Muscle of arm (tissue), 14 donors: ENCODE measurements at places on chromosomes 16 and 17.
A peak's percentile ranks its signal among the peaks of the same experiment; 100 is the strongest.

- DNase-seq: no peak
These were observed 1.7 kb upstream of the PRR35 start for GRCh38 chr16:558298-559020.

- no peak for DNase-seq
These were observed 1.1 kb upstream of the RAPGEFL1 start for GRCh38 chr17:40175928-40176753.

GRCh38 chr17:40714473-40714872, 10.9 kb upstream of the KRT24 start:
- DNase-seq: no peak

DNA sequence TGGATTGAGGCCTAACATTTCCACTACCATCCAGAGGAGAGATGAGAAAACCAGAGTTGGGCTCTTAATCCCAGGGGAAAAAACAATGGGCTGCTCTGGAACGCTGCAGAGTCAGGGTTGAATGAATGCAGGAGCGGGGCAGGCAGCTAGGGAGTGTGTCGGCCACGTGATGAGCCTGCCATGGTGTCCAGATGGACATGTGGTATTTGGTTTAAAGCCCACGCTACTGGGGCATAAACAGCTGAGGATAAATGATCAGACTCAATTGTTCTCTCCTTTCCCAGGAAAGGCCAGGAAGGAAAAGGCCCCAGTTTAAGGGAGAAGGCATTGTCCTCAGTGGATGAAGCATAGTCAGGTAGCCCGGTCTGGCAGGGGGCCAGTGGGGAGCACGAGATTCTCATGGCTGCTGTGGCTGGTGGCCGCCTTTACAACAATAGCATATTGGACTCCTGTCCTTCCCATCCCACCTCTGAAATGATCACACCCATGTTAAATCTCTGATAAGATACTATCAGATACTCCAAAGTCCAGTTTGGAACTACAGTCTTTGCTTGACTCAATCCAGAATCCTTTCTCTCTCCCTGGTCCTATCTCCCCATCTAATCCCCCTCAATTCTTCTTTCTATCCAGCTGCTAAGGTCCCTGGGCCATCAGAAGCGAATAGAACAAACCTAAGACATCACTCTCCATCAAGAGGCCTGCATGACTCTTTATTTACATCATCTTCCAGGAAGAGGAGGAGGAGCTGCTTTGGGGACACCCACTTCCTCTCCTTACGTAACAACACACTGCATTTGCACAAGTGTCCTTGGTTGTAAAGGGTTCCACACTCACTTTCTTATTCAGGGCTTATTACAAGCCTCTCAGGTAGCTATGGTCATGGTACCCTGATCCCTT, 20.4 kb downstream of the CA4 start:
- no peak for DNase-seq

GRCh38 chr16:53632526-53632925, 71.1 kb downstream of the RPGRIP1L start:
- DNase-seq: no peak

DNA sequence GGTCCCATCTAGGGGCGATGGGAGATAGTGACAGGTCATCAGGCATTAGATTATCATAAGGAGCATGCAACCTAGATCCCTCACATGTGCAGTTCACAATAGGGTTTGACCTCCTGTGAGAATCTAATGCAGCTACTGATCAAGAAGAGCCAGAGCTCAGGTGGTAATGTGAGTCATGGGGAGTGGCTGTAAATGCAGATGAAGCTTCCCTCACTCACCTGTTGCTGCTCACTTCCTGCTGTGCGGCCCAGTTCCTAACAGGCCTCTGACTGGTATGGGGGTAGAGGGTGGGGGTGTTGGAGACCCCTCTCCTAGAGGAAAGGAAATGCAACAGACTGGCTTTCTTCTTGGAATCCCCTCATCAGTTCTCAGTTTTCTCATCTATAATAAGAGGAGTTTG, 131.4 kb downstream of the CA10 start:
- no peak for DNase-seq

- no peak for DNase-seq
These were observed 170.3 kb downstream of the MAF start for GRCh38 chr16:79430191-79430678.

DNA sequence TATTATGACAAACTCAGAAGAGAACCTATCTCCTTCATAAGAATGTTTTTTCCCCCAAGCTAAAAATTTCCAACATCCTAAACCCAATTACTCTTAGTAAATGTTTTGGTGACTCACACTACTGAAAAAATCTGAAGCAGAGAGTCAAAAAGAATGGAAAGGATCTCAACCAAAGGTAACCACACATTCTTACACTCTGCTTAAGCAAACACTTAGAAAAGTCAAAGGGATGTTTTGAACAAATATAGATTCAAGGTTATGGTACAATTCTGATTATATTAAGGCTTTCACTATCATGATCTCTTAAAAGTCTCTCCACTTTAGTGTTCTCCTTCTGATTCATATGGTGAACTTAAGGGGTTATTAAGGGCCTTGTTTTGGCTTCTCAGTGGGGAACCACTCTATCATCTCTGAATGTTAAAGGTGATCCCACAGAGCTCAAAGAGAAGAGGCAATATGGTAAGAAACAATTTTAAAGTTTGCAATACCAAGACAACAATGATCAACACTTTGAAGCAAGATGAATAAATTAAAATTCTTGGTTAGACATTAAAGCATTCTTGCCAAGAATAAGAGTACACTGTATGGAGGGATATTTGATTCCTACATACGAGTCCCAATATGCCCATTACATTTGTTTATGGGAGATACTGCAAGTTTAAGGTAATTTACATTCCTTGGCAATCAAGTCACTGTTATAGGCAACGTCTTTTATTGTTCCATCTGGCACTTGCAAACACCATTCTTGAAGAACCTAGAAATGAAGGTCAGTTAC, 69.2 kb downstream of the CDC27 start:
- no peak for DNase-seq

GRCh38 chr17:35747540-35748017, 5.5 kb downstream of the GAS2L2 start:
- DNase-seq: peak; percentile 81

DNA sequence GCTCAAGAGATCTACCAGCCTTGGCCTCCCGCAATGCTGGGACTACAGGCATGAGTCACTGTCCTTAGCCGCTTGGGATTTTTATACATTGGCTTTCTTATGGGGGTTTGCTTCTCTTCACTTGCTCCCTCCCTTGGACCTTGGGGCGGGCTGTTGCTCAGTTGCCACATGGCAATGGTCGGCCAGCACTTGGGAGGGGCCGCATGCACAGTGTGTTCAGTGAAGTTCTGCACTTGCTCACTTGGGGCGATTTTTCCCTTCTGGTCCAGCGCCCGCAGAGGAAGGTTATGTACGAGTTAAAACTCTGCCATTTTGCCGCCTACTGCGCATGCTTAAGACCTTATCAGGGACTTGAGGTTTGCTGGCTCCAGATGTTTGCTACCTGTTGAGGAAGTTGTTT, 1367.6 kb upstream of the CDH8 start:
- no peak for DNase-seq

DNA sequence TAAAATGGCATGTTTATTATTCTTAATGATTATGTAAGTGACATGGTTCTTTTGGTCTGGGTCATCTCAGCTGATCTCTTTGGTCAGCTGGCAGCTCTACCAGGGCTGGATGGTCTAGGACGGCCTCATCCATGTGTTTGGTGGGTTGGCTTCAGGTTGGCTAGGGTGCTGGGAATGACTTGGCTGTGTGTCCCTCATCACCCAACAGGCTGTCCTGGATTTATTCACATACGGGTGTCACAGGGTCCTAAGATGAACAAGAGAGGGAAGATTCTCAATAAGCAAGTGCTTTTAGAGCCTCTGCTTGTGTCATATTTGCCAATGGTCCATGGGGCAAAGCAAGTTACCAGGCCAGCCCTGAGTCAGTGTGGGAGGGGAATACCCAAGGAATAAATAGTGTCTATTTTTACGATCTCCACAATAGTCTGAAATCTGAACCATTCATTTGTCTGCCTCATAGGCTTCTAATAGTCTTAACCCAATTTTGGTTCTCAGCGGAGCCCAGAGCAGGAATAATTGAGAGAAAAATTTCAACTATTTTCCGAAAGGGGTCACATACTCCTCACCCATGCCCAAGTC, 157.5 kb downstream of the HS3ST2 start:
- no peak for DNase-seq

- DNase-seq: no peak
These were observed 83.6 kb downstream of the IRF8 start for GRCh38 chr16:85982563-85982939.

DNA sequence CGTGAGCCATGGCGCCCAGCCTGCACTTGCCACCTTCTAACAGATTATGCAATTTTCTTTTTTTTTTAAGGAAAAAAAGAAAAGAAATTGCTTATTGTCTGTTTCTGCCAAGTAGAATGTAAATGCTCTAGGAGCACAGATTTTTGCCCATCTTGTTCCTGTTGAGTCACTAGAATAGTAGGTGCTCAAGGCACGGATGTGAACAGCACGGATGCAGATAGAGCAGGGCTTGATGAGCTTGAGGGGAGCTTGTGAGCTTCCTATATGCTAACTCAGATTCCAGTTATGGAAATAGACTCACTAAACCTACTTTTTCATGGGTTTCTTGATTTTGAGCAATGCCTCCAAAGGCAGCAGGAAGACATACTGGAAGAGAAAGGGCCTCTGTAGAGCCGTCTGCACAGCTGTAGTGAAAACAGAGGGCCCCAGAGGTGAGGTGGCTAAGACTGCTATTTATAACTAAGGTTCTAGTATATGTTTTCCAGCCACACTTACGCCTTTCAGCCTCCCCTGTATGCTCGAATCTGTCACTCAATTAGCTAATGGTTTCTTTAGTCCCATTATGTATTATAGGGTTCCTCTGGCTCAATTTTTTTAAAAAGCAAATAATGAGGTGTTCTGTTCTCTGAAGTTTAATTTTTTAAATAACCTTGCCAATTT, 72.8 kb downstream of the WWP2 start:
- no peak for DNase-seq

DNA sequence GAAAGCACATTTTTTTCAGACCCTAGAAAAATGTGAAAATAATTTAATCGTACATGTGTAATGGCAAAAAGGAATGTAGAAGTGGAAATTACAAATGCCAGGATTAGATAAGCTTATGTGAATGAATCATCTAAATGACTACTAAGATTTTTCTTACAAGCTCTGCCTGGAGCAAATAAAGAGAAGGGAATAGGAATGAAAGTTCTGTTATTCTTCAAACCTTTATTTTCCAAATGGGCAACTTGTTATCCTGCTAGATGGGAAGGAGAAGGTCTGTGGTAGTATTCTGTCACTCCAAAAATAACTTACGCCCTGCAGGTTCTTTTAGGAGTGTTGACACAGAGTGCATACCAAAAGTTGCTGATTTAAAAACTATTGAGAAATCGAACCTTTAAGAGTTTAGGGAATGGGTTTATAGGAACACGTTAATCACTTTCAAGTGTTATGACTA, 9.7 kb downstream of the CTCF start:
- no peak for DNase-seq

GRCh38 chr17:80413771-80414507, 1.0 kb upstream of the ENDOV start:
- no peak for DNase-seq

DNA sequence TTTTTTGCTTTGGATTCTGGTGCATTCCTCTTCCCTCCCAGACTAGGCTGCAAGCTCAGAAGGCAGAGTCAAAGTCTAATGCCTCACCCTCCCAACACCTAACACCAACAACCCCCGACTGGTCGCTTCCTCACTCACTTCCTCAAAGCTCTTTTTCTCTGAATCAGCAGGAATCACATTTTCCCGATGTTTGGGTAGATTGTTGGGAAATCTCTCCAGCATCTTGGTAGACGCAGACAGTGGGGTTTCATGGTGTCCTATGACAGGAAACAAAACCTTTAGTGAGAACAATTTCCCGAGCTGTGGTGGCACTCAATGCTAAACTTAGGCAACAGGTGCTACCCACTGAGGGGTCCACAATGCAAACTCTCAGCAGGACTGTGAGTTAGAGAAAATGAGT, 39.9 kb upstream of the ICAM2 start:
- no peak for DNase-seq

DNA sequence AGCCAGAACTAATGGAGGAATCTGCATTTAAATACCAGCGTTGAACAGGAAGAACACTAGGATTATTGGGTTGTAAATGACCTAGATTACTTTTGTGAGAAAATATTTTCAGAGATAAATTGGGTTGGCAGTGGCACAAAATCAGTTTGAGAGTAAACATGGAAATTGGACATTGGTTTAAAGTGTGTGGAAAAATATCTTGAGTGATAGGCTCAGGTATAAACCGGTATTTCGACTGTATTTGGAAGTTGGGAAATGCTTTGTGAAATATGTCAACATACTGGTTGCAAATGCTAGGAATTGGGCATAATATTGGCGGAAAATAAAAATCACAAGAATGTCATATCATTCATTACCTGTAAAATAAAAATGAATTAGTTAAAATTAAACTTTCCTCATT, 15.1 kb downstream of the PRKAR1A start:
- no peak for DNase-seq

GRCh38 chr17:7056386-7056785, 12.5 kb upstream of the SLC16A11 start:
- DNase-seq: no peak

DNA sequence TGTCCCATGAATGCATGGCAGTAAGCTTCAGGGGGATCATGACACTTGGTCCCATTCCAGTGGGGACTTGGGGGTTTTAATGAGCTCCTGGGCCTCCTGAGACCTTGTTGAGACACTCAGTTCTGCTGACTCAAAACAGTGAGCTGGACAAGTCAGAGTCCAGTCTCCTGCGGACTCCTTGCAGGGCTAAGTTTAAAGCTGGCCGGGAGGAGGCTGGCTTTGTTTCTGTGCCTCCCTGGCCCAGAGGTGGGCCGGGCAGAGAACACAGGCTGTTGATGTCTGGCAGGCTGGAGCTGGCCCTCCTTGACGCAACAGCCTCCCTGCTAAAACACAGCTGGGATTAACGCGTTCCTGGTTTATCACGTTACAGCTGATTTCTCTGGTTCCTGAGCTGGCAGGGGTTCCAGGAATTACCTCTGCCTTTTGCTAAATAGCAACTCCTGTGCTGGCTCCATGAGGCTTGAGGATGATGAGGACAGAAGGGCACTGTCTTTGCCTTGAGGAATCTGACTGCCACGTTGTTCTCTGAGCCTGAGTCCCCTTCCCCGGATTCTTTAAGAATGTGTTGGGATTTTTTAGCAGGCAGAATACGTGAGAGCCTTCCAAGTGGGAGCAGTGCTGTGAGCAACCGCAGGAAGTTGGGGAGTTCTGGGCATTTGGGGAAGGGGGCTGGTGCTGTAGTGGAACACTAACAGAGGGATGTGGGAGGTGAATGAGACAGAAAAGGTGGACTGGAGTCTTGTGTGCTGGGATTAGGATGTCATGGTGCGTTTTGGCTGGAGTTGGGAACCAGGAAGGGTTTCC, 2.0 kb downstream of the GPT2 start:
- DNase-seq: no peak

GRCh38 chr16:48158296-48158695, 2.5 kb upstream of the ABCC12 start:
- DNase-seq: no peak

GRCh38 chr16:81875461-81875860, 96.4 kb downstream of the PLCG2 start:
- no peak for DNase-seq

GRCh38 chr16:75317532-75317931, 66.1 kb upstream of the BCAR1 start:
- no peak for DNase-seq
